ENCODE measurements at places on chromosomes 7 and 10.

DNA sequence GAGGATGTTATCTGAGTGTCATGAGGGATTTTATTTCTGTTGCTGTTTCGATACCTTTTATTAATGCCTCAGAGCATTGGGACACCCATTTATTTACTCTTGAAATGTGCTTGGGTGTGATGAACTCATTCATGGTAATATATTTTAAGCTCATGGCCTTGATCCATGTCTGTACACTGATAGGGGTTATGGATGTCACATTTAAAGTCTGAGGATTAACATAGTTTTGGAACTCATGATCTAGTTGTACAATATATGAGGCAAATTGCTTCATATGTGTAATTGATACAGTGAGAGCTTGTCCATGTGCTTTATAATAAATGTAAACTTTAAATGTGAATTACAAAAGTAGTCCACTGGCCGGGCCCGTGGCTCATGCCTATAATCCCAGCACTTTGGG, 23.0 kb upstream of the ZRANB1 start:
- no peak for DNase-seq

DNA sequence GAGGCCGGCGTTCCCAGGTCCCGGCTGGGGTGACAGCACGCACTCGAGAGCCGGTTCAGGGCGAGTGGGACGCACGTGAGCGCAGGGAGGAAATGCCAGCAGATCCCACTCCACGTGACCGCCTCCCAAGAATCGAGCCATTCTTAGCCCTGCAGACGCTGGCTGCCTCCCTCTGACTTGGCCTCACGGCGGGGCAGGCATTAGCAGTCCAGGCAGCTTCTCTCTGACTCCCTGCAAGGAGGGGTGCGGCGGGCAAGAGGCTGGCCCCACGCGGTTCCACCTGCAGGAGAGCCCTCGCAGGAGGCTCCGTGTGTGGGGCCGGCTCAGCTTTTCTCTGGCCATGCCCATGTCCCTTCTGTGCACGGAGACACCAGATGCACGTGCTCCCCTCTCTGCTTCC, 10.1 kb downstream of the GPR146 start:
- DNase-seq, result peak; percentile 30

GRCh38 chr7:99460651-99461050, 5.3 kb downstream of the ATP5MF start:
- DNase-seq, result no peak

DNA sequence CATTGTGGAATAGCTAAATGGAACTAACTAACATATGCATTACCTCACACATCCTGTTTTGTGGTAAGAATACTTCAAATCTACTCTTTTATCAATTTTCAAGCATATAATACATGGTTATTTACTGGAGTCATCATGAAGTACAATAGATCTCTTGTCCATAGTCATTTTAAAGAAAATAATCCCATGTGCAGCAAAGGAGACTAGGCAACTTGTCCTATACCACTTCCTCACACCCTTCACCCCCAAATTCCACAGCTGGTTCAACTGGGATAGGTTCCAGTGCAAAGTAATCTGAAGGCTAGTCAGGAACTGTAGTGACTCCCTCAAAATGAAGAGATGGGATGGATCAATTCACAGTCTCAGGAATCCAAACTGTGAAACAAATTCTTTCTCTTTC, 176.1 kb downstream of the SGMS1 start:
- no peak for DNase-seq

DNA sequence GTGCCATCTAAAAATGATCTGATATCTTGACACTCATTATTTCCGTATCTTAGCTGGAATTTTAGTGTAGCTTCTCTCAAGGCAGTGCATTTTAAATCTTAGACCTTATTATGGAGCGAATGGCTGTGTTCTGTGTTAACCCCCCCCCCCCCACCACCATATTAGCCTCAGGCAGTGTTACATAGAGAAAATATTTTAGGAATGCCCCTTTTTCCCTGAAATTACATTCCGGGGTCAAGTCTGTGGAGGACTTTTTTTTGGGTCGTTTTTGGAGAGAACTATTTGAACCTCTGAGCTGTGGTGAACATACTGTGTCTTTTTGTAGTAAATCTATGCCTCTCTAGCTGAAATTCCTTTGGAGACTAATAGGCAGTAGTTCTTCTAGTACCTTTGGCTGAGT, 3.1 kb downstream of the CCDC126 start:
- no peak for DNase-seq

DNA sequence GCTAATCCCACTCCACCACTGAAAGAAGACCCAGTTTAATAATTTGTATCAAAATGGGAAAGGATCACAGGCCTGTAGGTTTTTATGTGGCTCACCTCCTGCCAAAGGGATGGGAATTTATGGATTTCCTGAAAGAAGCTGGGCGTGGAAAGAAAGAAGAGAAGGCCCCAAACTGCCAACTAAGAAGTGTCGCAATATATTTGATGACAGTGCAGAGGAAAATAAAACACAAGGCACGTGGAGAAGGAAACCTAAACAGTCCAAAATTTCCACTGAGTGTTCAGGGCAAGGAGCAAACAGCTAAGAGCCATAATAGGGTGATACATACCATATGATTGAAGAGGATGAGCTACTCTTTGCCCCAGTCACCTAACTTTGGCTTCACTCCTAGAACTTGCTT, 667.2 kb downstream of the GATA3 start:
- DNase-seq, result no peak

- DNase-seq, result no peak
These were observed 98.6 kb upstream of the BTBD16 start for GRCh38 chr10:122172361-122173008.

DNA sequence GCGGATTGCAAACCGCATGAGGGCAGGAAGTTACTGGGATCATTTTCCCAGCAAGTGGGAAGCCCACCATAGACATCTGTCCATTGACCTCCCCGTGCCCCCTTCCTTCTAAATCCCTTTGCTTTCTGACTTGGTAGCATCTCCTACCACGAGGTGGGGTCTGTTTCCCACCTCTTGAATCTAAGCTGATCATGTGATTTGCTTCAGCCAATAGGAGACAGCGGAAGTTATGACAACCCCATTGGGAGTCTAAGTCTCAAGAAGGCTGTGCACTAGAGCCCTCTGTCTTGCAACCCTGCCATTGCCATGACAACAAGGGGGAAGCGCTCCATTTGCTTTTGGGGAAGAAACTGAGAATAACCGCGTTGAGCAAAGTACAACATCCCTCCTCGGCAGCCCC, 39.2 kb upstream of the CARD11 start:
- DNase-seq, result no peak

DNA sequence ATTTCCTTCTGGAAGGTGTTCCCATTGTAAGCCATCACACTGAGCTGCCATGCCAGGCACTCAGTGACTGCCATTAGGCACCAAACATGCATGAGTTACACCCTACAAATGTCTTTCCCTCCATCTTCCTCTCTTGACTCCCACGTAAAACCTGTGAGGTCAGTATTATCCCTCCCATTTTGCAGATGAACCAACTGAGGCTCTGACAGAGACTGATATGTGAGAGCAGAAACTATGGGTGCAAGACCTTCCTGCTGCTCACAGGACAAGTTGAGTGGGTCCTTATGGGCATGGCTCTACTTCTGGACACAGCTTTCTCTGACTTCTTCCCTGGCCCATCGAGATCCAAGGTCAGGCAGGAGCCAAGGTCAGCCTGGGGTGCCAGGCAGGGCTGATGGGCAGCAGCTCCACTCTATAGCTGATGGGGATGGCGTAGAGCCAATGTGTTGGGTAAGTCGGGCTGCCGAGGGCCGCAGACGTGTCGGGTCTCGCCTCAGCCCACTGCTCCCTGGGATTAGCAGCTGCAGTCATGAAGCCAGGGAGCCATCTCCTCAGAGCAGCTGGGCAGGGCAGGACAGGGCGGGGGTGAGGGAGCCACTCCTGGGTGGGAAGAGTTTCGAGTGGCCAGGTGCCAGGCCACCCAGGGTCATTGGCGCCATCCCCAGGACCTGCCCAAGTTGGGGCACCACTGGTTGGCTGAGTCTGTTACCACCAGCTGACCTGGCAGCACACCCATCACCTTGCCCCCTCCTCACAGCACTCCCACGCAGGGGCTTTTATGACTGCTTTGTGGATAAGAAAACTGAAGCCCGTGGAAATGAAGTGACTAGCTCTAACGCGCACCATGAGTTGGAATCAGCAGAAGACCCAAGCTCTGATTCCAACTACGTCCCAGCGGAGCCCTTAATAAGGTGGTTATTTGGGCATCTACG, 117.8 kb upstream of the ZMIZ1 start:
- DNase-seq, result no peak

- DNase-seq, result no peak
These were observed 8.8 kb downstream of the MXI1 start for GRCh38 chr10:110216240-110216639.

DNA sequence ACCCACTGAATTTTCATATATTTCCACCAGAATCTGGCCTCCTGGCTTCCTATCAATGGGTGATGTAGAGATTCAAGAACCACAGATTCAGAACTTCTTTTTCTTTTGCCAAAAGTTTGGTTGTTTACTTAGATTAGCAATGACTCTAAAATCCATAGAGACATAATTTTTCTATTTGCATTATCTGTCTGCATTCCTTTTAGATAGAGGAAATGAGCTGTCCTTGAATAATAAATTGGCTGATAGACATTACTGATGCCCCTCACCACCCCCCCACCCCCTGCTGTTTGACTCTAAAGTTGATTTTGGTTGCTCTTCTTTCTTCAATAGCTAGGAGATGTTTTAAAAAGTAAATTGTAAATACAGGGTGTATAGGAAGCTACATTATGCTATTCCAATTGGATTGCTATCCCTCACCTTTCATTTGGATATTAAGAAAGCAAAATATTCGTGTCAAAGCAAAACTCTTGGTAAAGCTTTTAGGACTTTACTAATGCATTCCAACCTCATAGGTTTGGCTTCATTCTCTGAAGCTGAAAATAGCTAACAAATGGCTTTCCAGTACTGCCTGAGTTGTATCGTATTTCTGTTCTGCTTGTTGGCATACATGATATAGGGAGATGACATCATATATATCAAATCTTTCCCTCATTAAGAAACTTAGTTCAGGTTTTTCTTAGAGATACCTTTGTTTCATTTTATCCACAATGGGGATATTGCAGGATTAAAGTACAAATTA, 606.0 kb downstream of the ARL4A start:
- DNase-seq, result no peak

DNA sequence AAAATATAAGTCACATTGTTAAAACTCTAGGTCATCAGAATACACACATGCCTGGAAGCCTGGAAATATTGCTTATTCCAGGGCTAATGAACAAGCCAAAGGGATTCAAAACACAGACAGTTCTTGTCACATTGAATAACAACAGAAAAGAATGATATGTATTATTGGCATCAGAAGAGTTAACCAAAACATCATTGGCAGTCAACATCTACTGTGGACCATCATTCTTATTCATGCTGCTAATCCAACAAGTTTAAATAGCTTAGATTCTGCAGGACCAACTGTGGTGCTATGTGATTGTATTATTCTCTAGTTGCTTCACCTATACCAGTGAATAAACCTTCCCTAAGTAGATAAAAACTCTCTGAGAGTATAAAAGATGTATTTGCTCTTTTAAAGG, 198.3 kb downstream of the NEBL start:
- DNase-seq, result no peak

- DNase-seq, result no peak
These were observed 356.3 kb upstream of the GALNT17 start for GRCh38 chr7:70775570-70776156.

DNA sequence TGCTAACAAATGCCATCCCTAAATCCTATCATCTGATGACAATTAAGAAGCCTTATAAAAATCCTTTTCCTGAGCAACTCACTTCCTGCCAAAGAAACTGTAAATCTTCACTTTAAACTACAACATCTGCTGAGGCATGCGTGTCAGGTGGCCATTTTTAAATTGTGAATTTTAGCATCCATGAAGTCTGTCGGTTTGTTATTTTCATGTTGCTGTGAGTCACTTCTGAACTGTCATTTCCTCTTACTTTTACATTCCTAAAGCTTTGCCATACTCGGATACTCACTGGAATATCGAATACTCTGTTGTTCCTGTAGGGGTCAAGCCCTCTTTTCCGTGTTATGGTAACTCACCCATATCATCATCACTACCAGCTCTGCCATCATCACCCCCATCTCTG, 34.3 kb upstream of the TMEM26 start:
- DNase-seq, result no peak

DNA sequence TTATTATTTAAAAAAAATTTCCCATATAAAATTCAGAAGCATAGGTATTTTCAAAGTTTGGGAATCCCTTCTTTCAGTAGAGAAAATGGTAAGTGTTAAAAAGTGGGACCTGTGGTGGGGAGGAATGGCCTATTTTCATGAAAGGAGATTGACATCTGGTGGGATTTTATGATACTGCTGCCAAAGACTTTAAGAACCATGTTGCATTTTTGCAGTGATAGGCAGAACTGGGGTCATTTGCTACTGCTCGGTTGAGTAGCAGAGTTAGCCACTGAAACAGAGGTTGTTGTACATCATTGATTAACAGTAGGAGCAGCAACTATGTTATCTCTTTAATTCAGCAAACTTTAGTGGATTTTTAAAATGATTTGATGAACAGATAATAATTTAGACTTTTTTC, 4.4 kb downstream of the BICC1 start:
- no peak for DNase-seq

DNA sequence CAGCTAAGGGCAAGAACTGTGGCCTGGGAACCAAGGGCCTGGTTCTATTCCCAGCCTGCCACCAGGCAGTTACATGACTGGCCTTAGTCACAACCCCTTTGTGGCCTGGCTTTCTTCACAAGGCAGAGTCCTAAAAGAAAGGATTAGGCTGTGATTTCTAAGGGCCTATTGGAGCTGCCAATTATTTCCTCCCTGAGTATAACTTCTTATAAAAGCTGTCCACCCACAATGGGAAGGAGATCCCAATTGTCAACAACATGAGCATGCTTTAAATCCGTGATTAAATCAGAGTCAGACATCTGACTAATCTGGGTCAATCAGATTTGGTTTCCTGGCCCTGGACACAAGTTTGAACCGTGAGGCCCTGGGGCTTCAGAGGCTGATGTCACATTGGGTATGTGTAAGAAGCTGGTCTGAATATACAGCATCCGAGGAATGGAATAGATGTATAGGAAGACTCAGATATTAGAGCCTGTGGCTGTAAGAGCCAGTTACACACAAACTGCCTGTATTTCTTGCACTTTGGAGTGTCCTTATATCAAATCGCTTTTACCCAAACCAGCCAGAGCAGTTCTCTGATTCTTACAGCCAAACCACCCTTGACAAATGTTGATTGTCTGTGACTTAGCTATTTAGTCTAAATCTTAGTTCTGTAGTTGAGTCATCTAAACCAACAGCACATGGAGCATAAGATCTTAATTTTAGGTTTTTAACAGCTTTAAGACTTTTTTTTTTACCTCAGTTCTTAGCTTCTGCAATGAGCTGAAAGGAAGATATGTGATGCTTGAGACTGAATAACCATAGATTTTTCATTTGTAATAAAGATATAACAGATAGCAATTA, 61.3 kb downstream of the ABCB4 start:
- no peak for DNase-seq

DNA sequence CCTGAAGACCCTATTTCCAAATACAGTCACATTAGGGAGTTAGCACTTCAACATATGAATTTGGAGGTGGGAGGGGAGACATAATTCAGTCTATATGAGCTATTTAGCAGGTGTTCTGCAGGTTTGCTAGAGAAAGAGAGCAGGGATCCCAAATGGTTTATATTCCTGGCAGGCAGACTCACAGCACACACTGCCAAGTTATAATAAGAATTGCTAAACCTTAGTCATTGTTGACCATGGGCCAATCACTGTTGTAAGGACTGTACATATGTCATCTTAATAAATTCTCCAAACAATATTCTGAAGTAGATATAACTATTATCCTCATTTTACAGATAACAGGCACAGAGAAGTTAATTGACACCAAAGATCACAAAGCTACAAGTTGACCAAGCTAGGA, 1.5 kb upstream of the CCDC3 start:
- DNase-seq, result no peak

- DNase-seq, result no peak
These were observed 8.9 kb upstream of the ACSL5 start for GRCh38 chr10:112365014-112365432.
